NCI-H2081 treated with DMSO at 0.1 percent for 48 hours (cell line): ENCODE measurements at places on chromosomes 2 and 18.

DNA sequence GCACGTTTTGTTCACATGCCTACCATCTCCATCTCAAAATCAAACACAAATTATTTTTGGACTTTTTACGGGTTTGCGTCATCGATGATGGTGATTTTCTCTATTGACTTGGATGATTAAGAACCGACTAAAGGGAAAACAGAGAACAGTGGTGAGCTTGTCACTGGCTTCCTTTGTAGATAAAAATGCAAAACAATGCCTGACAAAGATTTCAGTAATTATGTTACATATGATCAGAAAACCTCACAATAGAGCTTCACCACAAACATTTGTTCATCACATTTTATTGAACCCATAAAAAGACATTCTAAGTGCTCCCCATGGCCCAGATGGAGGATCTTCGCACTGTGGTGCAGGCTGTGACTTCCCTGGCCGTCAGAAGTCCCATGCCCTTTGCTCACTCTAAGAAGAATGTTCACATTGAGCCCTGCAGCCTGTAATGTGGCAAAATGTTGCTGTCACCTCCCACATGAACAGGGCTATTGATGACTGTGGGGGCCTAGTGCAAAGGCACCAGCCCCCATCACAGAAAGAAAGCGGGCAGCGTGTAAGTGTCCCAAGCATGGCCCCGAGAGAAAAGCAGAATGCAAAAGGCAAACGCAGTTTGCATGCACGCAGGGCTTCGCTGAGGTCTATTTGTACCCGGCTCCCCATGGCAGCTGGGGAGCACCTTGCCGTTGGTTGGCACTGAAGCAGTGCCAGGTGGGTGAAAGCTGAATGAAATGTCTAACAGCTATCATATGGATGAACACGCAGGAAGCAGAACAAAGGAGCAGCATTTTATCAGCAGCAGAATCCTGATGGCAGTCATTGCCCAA is 60.6 kb downstream of the BCL2 start:
- no peak for DNase-seq

DNA sequence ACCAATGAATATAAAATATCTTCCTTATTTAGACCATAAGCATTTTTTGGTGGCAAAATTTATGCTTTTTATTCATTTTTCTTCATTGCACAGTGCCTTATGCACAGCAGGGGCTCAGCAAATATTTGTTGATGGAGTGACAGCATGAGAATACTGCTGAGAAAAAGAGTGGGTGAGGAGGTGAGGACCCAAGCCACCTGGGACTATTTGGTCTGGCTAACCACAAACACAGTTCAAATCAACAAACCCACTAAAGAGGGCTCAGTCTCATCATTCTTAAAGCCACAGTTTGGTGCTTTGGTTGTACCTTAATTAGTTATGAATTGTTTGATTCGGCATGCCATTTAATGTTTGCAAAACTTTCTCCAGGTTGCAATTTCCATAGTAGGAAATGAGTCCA is 183.5 kb upstream of the ZNF521 start:
- DNase-seq = no peak

GRCh38 chr2:215371915-215372897 is 60.3 kb downstream of the ATIC start:
- no peak for DNase-seq

GRCh38 chr2:173524256-173524955 is 169.7 kb downstream of the CDCA7 start:
- no peak for DNase-seq

GRCh38 chr18:56168049-56168781 is 470.2 kb downstream of the TXNL1 start:
- no peak for DNase-seq

DNA sequence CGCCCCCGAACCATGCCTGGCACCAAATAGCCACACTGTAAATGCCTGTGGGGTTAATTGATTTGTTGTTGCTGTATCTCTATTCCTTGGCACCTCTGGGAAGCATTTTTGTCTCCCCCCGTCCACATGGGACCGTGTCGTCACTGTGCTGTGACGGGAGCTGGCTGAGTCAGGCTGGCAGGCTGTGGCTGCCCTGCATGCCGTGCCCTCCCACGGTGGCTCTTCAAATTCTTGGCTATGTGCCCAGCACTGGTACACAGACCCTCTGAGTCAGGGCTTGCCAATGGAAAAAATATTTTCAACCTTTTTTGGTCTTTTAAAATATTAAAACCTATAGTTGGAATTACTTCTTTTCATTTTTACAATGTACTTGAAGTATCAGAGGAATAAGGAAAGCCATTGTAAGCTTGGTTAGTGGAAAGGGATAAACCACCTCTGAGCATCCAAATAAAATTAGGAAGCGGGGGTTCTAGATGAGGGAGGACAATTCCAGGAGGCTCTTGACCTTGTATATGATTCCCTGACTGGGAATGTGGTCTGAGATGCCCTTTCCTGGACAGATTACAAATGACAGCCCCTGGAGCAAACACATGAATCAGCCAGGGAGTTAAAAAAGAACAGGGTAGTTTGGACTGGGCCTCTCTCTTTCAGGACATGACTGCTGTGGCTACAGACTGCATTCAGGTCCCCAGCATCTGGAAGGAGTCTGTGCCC is 59.4 kb downstream of the DGKD start:
- DNase-seq = no peak

DNA sequence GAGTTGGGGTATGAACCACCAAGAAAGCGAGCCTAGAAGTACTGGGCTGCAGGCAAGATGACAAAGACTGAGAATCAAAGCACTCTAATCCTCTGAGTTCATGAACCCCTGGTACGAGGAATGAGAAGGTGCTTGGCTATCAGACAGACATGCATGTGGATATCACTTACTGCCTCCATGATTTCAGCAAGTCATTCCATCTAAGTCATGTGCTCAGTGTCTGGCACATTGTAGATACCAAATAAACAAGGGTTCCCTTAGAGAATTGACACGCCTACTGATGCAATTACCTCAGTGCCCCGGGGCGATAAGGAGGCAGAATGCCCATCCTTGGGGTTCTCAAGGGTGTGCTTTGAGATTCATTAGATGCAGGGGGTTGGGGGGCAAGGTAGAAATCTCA is 125.6 kb upstream of the PKDCC start:
- DNase-seq = no peak

DNA sequence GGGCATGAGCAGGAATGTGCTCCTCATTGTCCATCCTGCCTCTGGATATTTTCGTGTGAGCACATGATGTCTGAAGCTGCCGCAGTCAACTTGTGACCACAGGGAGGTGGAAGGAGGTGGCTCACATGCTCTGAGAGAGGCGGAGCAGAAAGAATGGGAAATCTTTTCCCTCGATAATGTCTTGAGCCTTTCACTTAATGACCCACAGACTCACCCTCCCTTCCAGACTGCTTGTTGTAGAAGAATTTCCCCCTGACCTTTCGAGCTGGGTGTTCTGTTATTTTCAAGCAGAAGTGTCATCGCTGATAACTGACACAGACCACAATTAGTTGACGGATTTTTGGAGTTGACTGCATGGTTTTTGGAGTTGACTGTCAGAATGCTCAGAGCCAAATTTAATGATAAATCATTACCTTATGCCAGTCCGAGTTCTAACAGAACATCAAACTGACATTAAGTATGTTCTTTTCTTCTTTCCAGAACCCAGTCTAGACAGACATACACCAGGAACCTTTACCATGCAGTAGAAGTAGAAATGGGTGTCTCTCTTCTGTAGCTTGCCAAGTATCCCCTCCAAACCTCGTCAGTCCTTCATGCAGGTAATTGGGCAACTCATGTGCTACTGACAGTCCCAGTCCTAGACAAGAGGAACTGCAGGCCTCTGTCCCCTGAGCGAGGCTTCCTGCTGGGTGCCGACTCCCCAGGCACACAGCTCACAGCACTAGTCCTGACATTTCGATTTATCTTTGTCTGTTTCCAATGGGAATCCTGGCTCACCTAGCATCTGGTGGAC is 29.4 kb upstream of the RTTN start:
- no peak for DNase-seq

GRCh38 chr2:39845460-39846146 is 66.5 kb upstream of the THUMPD2 start:
- DNase-seq = no peak

DNA sequence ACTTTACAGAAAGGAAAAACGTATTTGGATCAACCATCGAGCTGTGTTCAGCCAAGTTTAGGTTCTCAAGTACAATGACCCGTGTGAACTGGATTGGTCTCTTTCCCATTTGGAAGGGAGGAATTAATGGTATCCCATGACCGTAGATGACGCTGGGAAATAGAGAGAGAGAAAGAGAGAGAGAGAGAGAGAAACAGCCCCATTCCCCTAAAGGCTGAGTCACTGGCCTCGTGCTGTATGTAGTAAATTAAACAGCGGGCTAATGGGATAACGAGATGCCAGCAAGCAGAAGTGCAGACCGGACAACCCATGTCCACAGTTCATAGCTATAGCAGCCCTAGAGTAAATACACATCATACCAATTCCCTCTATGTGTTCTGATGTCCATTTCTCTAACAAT is 99.6 kb downstream of the BCL11A start:
- DNase-seq = no peak

- DNase-seq = no peak
Observed at GRCh38 chr2:197358931-197359330, 48.4 kb upstream of the ANKRD44 start.

GRCh38 chr2:237603718-237604362 is 13.3 kb upstream of the RAB17 start:
- no peak for DNase-seq

GRCh38 chr2:1544478-1545069 is 131.3 kb downstream of the TPO start:
- DNase-seq = no peak

- DNase-seq = no peak
Observed at GRCh38 chr2:40488101-40488601, 36.3 kb upstream of the SLC8A1 start.

GRCh38 chr18:49561289-49562193 is at the start of gene LIPG:
TSS of gene LIPG (plus strand) at chr18:49562057. CDS start at chr18:49562309, 252 bp downstream.
- no peak for DNase-seq

DNA sequence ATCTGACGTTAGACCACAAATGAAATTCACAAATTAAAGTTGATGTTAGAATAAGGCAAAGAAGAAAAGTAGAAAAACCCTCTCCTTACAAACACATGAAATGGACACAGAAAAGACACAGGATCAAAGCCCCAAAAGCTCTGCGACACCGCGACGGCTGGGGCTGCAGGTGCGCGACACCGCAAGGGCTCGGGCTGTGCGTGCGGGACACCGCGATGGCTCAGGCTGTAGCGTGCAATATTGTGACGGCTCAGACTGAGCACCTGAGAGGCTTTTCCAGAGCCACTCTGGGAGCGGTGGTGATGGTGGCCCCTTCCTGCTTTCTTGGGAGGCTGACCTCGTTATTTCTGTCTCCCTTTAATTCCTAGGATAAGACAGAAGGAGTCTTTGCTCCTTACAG is 256.9 kb downstream of the TWIST2 start:
- DNase-seq = no peak

- no peak for DNase-seq
Observed at GRCh38 chr2:191114403-191114886, 36.3 kb downstream of the STAT4 start.
